ENCODE measurements at places on chromosomes 12 and 14.

- no peak for DNase-seq
These were observed 37.8 kb upstream of the CDKL1 start for GRCh38 chr14:50434528-50434927.

DNA sequence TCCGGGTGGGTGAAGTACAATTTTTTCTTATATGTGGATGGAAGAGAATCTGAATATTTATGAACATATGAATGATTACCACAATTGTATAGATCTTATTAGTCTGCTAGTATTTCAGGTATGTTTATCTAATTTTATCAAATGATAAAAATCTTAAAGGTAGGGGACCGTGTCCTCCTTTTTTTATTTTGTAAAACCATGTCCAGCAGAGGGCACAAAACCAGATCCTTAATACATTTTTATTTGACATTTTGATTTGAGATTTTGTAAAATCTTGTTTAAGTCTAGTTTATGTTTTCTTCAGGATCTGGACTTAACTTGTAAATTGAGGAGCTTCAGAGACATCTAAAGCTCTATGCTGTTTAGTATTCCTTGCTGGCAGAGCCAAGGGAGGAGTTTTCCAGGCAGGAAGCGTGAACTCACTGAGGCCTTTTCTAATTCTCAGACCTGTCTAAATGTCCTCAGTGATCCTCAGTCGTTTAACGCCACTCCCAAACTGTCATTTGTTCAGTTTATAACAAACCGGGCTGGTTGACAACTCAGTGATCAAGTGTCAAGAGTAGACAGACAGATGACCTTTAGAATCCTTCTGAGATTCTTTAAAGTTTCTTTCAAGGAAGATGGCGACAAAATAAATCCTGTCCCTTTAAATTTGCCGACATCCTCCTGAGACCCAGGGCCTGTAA, 263.9 kb downstream of the KTN1 start:
- DNase-seq: no peak

GRCh38 chr12:47067771-47068431, 11.5 kb upstream of the PCED1B start:
- no peak for DNase-seq

- DNase-seq: no peak
These were observed 3.3 kb downstream of the CD4 start for GRCh38 chr12:6792522-6793201.

- DNase-seq: no peak
These were observed 31.8 kb downstream of the CCDC198 start for GRCh38 chr14:57461777-57462320.

DNA sequence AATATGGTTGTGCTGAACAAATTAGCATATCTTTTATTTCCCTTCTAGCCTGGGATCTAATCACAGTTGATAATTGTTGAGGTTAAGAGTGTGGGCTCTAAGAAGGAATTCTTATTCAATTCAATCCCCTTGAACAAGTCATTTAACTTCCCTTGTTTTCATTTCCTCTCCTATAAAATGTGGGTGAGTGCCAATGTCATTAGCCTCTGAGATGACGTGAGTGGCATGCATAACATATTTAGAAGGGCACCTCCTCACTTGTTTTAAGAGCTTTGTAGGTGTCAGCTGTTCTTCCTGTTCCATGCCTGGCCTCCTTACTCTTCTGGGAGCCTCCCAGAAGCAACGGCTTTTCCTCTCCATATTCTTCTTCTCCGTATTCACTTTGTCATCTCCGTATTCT, 155.4 kb upstream of the NEDD1 start:
- DNase-seq: no peak

GRCh38 chr14:59189091-59189785, 771 bp downstream of the DAAM1 start:
- DNase-seq: no peak

DNA sequence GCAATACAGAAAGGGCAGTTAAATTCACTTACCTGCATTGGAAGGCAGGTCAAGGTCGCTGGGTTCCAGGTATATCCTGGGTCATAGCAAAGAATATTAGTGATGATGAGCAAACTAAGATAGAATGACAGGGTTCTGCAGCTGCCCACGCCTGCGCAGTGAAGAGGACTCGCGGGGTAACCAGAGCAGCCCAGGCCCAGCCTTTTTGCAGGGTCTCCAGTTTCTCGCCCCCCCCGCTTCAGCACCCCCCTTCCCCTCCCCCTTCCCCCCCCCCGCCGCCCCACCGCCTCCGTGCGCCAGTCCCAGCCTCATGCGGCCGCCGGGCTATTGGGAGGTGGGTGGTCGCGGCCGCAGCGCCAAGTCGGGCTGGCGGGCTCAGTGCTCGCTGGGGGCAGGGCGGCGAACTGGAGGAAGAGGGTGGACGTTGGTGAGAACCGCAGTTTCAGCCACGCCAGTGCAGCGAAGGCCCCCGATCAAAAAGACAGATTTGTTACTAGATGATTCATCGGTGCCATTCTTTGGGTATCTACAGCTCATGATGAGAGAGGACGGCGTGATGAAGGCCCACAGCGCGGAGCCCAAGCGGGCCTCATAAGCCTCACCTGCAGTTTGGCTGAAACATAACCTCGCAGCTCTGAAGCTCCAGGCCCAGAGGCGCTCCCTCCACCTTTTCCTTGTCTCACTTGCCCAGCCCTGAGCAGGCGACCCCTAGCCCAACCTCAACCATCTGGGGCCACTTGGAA, 20.2 kb downstream of the SLC2A3 start:
- DNase-seq: no peak

DNA sequence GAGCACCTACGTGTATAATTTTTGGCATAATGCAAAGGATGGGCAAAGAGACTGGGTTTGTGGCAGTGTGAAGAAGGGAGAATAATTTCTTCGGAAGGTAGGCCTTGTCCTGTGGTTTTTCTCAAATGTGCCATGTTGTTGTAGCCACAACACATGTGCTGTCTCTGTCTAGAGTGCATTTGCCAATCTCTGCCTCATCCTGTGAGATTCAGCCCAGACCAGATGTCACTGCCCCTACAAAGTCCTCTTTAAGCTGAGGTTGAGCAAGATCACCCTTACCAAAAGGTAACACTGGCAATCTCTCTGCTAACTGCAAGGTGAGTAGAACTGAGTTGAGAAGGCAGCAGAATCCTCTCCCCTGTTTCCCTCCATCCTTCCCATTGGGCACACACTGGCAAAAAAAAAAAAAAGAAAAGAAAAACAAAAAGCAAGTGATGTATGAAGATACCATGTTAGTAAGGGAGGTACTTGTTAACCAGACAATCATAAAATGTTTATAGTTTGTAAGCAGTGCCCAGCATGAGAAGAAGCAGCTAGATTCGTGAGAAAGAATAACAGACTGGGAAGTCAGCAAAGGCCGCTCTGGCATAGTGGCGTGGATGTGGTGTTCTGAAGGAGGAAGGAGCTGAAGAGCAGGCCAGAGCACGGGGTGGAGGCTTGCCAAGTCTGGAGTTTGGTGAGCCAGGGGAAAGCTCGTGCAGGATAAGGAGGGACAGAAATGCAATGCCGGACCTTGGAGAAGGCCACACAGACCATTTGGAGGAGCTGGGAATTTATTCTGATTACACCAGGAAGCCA, 18.9 kb downstream of the DYRK2 start:
- no peak for DNase-seq

- DNase-seq: no peak
These were observed 6.5 kb downstream of the USP44 start for GRCh38 chr12:95544756-95545155.

- no peak for DNase-seq
These were observed 13.5 kb downstream of the BMP4 start for GRCh38 chr14:53942970-53943750.

DNA sequence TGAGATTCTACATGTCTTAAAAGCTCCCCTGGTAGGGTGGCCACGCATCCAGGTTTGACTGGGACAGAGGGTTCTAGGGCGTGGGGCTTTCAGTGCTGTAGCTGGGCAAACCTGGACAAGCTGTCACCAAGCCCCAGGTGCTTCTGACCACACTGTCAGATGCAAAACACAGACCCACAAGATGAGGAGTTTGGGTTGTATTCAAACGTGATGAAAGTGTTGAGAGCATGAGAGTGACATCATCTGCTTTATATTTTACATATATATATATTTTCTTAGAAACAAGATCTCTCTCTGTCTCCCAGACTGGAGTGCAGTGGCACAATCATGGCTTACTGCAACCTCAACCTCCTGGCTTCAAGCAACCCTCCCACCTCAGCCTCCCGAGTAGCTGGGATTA, 210.1 kb downstream of the DPF3 start:
- no peak for DNase-seq

DNA sequence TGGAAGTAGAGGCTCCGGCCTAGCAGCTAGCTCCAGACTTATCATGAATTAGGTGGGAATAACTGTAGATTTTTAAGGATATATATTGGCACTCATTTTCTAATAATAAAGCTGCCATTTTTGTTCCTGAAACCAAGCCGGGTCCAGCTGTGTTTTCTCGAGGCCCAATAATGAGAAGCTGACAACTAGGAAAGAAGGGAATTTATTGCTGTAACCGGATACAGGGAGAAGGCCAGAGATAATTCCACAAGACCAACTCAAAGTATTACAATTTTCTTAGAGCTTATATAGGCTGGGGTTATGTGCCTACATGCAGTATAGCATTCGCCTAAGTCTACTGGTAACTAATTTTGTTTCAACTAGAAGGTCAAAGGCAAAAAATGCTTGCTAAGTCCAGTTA, 122.3 kb upstream of the FBXO33 start:
- no peak for DNase-seq

GRCh38 chr12:47449797-47450196, 256.0 kb downstream of the RPAP3 start:
- no peak for DNase-seq

DNA sequence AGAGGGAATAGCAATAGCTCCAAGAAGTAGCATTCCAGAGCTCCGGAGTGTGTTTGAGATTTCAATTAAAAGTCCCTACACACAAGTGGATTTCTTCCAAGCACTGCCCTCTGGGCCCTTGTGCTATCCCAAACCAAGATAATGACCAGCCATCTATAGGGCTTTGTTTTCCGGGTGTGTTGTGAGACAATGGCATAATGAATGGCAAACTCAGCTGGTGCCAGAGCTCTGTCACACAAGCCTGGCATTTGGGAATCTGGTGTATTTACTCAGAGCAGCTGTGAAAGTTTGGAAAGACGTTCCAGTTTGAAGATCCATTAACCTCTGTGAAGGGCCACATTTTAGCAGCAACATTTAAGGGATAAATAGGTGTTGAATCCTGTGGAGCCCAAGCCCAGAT, 61.2 kb upstream of the TMTC2 start:
- DNase-seq: no peak

DNA sequence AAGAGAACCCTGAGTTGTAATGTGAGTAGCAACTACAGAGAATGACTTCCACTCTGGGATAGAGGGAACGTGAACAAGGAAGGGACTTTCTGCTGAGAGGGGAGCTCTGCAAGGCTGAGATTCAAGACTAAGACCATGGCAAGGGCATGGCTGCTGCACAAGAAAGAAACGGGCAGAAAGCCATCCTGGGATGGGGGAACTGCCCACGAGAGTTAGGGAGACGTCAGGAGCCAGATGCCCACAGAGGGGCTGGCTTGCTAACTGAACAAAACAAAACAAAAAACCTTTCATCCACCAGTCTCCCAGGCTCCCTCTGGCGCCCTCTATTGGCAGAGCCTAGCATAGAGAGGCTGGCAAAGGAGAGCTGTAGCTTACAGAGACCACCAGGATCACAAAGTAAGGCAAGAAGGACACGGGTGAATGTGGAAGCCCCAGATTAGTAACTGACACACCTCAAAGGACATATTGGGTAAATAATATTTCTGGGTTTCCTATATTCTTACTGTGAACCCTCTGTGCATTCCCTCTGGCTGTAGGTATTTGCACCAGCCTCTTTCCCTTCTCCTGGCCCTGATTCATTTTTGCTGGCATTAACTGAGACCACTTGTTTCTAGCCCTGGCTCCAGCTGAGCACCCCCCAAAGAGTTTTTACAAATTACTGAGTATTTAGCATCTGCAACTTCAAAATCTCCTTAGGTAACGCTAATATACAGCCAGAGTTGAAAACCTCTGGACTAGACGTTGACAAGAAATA, 338.3 kb downstream of the EMP1 start:
- DNase-seq: no peak

- no peak for DNase-seq
These were observed 78.5 kb downstream of the TNFAIP2 start for GRCh38 chr14:103201801-103202200.

DNA sequence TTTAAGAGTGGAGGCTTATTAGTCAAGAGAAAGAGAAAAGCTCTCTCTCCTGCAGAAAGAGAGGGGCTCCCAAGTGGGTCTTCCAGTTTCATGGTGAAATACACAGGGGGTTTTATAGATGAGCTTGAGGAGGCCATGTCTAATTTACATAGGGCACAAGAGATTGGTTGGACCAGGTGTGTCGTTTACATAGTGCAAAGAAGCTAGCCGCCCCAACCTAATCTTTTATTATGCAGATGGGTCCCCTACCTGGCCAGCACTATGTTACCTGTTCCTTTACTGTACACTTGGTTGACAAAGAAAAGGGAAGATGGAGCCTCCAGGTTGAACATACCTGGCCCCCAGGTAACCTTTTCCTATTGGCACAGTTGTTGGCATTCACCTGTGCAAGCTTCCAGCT, 195.0 kb downstream of the PIK3C2G start:
- no peak for DNase-seq

DNA sequence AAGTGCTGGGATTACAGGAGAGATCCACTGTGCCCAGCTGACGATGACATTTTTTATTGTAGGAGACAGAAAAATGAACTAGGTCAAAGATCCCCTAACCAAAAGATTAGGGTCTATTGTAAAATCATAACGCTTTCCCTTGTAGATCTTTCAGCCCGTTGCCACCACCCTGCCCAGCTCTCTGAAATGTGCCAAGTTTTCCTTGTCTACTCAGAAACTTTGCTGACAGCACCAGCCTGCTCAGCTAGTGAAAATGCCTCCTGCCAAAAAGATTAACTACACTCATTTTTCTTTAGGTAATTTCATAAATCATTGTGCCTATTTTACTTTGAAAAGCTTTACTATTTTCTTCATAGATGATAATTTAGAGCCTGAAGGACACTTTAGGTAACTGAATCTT, 28.2 kb upstream of the RASSF3 start:
- DNase-seq: no peak

- DNase-seq: no peak
These were observed 97.8 kb downstream of the SEC23A start for GRCh38 chr14:39005044-39005880.

DNA sequence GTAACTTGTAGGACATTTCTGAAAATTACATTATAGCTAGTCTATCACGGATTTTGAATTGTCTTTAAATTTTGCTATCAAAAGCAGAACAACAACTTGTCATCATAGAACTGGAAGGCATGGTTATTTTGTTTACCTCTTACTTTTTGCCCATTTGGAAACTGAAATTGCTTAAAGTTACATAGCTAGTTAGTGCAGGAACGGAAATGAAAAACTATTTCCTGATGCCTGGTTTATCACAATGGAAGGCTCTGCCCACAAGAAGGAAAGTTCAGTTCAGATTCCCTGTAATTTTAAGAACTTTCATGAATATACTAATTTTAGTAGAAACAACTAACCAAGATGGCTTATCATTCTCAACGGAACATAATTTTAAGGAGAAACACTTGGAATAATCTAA, 427.7 kb downstream of the RAD51B start:
- no peak for DNase-seq
